NCI-H187 (cell line): ENCODE measurements at places on chromosomes 16 and 17.

GRCh38 chr17:6786618-6787017 lies 10.6 kb downstream of the FBXO39 start:
- no peak for DNase-seq

DNA sequence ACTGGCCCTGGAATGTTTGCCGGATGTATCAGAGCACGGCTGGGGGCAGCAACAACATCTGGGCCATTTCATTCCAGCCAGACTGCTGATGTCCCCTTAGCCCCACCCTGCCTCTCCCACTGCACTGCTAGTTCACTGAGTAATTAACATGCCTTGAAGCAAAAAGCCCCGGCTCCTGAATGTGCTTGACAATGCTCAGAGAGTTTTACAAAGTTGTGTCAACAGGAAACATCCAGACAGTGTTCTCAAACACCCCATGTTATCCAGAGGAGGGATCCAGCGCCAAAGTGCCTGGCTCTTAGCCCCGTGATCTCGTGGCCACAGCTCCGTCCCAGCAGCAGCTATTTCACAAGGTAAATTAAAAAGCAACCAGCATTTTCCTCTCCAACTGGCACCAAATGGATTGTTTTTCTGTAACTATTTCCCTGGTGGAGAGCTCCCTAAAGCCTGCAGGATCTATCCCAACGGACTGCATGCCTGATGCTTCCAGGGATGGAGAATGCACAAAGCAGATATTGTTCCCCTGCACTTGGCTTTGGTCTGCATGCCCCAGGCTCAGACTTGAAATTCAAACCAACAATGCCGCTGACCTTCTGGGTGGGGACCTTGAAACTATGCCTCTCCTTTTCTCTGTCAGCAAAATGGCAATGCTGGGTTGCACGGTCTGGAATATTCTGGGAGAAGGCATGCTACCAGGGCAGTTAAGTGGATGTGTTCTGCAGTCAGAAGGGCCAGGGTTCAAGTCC lies 115.6 kb upstream of the CDH5 start:
- no peak for DNase-seq

DNA sequence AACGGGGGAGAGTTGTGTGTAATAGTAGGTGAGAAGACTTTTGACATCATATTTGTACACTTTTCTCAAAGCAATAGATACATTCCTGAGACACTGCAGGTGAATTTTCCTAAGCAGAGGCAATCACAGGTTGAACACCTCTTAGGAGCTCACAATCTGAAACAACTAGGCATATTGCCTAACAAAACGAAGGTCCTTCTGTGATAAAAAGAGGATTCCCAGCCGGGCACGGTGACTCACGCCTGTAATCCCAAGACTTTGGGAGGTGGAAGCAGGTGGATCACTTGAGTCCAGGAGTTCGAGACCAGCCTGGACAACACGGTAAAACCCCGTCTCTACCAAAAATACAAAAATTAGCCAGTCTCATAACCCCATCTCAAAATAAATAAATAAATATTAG lies 17.4 kb downstream of the NXN start:
- DNase-seq = no peak

- no peak for DNase-seq
Observed at GRCh38 chr16:87326151-87326571, 9.0 kb upstream of the C16orf95 start.

DNA sequence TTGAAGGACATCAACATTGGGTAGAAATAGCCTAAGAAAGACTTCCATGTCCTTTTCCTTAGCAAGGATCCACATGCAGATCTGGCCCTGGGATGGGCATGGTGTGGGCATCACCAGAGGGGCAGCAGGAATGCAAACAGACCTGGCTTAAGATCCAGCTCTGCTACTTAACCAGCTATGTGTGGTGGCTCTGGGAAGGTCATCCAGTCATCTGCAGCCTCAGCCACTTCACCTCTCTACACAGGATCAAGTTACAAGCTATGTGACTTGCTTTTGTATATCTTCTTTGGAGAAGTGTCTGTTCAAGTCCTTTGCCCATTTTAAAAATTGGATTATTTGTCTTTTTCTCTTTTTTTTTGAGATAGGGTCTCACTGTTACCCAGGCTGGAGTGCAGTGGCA lies 13.5 kb upstream of the ADORA2B start:
- no peak for DNase-seq

GRCh38 chr16:55297062-55297909 lies 26.7 kb upstream of the IRX6 start:
- DNase-seq = no peak

GRCh38 chr17:6667516-6667915 lies 16.0 kb downstream of the C17orf100 start:
- DNase-seq = no peak

DNA sequence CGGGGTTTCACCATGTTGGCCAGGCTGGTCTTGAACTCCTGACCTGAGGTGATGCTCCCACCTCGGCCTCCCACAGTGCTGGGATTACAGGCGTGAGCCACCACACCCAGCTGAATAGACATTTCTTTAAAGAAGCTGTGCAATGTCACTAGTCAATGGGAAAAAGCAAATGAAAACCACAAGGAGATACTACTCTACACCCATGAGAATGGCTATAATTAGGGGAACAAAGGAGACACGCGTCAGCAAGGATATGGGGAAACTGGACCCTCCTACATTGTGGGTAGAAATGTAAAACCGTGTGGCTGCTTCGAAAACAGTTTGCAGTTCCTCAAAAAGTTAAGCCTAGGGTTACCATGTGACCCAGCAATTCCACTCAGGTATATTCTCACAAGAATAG lies 103.4 kb downstream of the VPS53 start:
- no peak for DNase-seq
